Esophagus squamous epithelium (tissue), 5 donors: ENCODE measurements at places on chromosomes 3 and 15. TPM values are rescaled to one million over a fixed set of nuclear protein-coding genes. Genes with fewer than 3 reads are reported as not detected.

DNA sequence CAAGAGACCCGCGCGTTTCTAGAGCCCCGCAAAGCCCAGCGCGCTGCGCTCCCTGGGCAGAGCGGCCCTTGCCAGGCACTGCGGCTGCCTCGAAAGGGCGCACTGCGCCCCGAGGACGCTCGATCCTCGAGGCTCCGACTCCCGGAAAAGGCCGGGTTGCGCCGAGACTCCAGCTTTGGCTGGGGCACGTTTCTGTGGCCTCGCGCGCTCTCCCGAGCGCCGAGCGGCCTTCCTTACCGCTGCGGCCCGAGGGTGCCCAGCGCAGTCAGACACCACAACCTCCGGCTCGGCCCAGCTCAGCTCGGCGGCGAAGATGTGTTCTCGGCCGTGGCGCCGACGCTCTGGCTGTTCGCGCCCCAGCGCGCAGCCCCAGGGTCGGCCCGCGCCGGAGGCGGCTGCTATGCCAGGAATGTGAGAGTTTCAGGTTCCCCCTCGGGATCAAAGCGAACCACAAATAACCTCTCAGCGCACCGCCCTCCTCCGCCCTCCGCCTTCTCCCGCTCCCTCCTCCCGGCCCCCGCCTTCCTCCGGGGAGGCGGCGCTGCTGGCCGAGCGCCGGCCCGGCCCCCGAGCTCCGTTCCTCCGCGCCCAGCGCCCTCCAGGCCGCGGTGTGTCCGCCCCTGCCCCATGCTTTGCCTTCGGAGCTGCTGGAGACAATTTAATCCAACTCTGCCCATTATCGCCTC is at the start of gene AMOTL2:
AMOTL2 (minus strand) TSS at position 343 of the 686 bp plus-strand sequence. CDS start 3,014 bp downstream, outside the sequence.
- no peak for DNase-seq
- peaks cover 35% of the 10 kb centered on the region for H3K4me1 ChIP-seq
- H3K27me3 ChIP-seq = peaks cover 24% of the 10 kb centered on the region
- peaks cover 29% of the 10 kb centered on the region for H3K36me3 ChIP-seq

DNA sequence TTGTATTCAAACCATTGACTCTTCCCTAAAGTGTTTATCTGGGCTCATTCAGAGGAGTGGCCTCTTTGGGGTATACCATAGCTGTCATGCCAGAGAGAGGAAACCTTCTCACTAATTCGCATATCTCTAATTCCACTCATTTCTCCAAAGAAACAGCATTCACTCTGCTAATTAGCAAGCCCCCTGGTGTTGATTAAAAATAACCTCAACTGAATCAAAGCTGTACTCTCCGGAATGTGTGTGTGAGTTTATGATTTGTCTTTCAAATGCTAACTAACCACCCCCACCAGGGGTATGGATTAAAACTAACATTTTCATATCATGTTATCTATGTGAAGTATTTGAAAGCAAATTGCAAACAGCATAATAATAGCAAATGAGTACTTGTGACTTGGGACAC is 45.5 kb downstream of the PAQR5 start:
- H3K27me3 ChIP-seq = no peaks in the 10 kb centered on the region
- H3K4me1 ChIP-seq = no peaks in the 10 kb centered on the region

- H3K4me3 ChIP-seq = no peak overlapping the region
- H3K27ac ChIP-seq = no peak overlapping the region
- DNase-seq = no peak
- no peaks in the 10 kb centered on the region for H3K27me3 ChIP-seq
- no peaks in the 10 kb centered on the region for H3K36me3 ChIP-seq
Measured at GRCh38 chr15:31597466-31597865, 270.8 kb downstream of the KLF13 start.

The MITF gene
- total RNA-seq = 1.6 TPM

The SKOR1 gene
- total RNA-seq = 0.76 TPM

The PLA2G4D gene
- 0.23 TPM for total RNA-seq

DNA sequence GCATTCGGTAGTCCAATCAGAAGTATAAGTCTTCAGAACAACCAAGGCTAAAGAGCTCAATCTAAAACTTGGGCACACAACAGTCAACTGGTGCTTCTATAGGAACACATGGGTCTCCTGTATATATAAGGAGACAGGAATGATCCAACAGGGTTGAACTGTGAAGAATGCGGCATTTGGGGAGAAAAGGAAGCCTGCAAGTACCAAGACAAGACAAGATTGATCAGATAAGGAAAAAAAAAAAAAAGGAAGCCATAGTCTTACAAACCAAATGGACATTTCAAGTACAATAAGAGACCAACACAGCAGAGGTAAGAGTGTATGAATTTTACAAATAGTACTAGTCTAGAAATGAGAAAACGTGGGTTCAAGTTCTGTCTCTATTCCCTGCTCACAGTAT is 6.5 kb downstream of the CPEB1 start:
- no peaks in the 10 kb centered on the region for H3K36me3 ChIP-seq
- no peak overlapping the region for H3K4me3 ChIP-seq
- H3K27ac ChIP-seq = no peak overlapping the region
- H3K4me1 ChIP-seq = no peaks in the 10 kb centered on the region
- H3K27me3 ChIP-seq = no peaks in the 10 kb centered on the region

The CPN2 gene
- not detected for total RNA-seq

The GANC gene
- 21.8 TPM for total RNA-seq

- no peaks in the 10 kb centered on the region for H3K27me3 ChIP-seq
- no peak for DNase-seq
- no peak overlapping the region for H3K27ac ChIP-seq
Measured at GRCh38 chr3:72343078-72343477, 505.2 kb downstream of the SHQ1 start.

The LHFPL4 gene
- total RNA-seq = not detected

The PRR20G gene
- total RNA-seq = not detected

The XCR1 gene
- total RNA-seq = 0.12 TPM

DNA sequence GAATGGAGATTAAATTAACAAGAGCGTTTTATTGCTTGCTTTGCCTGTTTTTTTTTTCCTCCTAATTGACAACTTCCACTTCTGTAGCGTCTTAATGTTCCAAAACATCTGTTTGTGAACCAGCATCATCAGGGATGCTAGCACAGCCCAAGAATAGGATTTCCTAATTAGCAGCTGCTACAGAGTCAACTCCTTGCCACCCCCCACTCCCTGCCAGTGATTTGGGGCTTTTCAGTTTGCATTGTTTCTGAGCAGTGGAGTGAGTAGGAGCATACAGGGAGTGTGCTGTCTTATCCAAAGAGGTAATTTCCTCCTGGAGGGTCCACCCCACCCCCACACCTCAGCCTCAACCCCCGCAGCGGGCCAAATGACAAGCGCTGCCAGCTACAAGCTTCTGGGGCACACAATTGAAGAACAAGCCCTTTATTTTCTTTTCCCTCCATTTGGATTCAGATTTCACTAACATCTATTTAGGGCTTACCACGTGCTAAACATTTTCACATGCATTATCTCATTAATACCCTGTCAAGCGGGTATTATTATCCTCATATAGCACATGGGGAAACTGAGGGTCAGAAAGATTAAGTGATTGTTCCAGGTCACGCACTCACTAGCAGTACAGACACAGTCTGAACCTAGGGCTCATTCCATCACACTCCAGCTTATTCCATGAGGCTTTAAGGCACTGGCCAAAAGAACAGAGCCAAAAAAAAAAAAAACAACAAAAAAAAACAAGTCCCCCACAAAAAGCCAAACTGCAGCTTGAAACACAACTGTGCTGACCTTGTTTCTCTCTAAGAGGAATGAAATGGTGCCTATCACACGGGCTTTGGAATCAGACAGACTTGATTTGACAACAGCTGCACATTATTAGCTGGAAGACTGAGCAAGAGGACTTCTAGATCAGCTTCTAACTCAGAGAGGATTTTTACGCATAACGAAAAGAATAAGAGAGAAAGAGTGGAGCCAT is 16.4 kb downstream of the HEG1 start:
- DNase-seq = no peak
- H3K36me3 ChIP-seq = no peaks in the 10 kb centered on the region
- H3K4me1 ChIP-seq = peaks cover 73% of the 10 kb centered on the region
- H3K27me3 ChIP-seq = no peaks in the 10 kb centered on the region

The GPR176 gene
- total RNA-seq = 4.0 TPM

GRCh38 chr15:88284318-88284998 is 27.9 kb upstream of the NTRK3 start:
- H3K4me1 ChIP-seq = no peaks in the 10 kb centered on the region
- no peak overlapping the region for H3K27ac ChIP-seq
- no peaks in the 10 kb centered on the region for H3K36me3 ChIP-seq
- peaks cover 87% of the 10 kb centered on the region for H3K27me3 ChIP-seq
- no peak overlapping the region for H3K4me3 ChIP-seq
- no peak for DNase-seq
